ENCODE measurements at places on chromosomes 7 and 10. TPM values are rescaled to one million over a fixed set of nuclear protein-coding genes. Genes with fewer than 3 reads are reported as not detected.

Gene SPDYE3
- not detected for total RNA-seq

Gene RGR
- total RNA-seq = not detected

DNA sequence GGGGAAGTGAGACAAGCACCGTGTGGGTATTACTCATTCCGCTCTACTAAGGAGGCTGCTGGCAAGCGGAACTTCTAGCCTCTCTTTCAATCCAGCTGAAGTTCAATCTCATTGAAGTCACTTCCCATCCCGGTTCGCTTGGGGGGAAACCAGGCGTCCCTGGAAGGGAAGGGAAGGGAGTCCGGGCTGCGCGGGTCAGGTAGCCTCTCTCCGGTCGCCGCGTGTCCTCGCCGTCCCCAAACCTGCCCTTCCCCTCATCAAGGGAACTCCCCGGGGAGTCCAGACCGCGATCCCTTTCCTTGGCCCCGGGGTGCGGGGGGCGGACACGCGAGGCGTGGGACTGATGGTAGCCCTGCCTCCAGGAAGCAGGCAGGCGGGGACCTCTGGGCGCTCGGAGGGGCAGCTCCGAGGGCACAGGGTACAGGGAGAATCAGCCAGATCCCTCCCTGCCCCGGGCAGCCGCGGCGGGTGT, 598 bp upstream of the ZEB1 start:
- H3K4me1 ChIP-seq = peaks cover 7% of the 10 kb centered on the region
- H3K36me3 ChIP-seq = no peaks in the 10 kb centered on the region
- peak overlapping the region; percentile 91 for H3K4me3 ChIP-seq
- peak; percentile 92 for DNase-seq

GRCh38 chr10:10951675-10952074, 66.0 kb upstream of the CELF2 start:
- no peak overlapping the region for H3K27ac ChIP-seq
- DNase-seq = no peak
- H3K4me1 ChIP-seq = no peaks in the 10 kb centered on the region

DNA sequence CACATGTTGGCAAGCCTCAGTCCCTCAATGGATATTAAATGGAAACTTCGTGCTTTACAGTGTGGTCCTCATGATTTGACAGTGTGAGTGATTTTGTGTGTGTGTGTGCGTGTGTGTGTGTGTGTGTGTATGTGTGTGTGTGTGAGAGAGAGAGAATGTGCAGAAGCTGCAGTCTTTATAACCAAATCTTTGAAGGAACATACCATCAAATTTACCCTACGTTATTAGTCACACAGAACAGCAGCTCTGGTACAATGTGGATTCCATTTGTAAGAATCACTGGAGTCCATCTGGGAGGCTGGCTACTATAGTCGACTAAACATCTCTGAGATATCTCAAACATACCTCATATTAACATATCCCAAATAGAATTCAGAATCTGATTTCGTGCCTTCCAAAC, 928.0 kb upstream of the POT1 start:
- no peak overlapping the region for H3K4me3 ChIP-seq
- no peaks in the 10 kb centered on the region for H3K36me3 ChIP-seq

DNA sequence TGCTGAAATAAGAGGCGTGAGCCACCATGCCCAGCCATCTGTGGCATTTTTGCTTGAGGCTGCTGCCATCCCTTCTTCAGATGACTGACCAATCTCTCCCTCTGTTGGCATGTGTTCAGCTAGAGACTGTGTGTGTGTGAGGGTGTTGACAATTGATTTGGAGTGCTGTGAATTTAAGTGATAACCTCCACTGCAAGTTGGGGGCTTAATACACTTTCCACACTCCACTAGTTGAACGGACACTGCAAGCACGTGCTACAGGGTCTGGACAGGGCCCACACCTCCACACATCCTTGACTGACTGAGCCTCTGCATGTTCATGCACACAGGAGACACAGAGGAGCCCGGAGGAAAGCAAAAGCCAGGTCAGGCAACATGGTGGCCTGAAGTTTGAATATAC, 51.3 kb downstream of the BRAF start:
- no peak for DNase-seq
- H3K4me1 ChIP-seq = peaks cover 19% of the 10 kb centered on the region
- H3K27ac ChIP-seq = no peak overlapping the region
- no peaks in the 10 kb centered on the region for H3K36me3 ChIP-seq
- H3K27me3 ChIP-seq = no peaks in the 10 kb centered on the region

Gene ATP6V0A4
- total RNA-seq = not detected

DNA sequence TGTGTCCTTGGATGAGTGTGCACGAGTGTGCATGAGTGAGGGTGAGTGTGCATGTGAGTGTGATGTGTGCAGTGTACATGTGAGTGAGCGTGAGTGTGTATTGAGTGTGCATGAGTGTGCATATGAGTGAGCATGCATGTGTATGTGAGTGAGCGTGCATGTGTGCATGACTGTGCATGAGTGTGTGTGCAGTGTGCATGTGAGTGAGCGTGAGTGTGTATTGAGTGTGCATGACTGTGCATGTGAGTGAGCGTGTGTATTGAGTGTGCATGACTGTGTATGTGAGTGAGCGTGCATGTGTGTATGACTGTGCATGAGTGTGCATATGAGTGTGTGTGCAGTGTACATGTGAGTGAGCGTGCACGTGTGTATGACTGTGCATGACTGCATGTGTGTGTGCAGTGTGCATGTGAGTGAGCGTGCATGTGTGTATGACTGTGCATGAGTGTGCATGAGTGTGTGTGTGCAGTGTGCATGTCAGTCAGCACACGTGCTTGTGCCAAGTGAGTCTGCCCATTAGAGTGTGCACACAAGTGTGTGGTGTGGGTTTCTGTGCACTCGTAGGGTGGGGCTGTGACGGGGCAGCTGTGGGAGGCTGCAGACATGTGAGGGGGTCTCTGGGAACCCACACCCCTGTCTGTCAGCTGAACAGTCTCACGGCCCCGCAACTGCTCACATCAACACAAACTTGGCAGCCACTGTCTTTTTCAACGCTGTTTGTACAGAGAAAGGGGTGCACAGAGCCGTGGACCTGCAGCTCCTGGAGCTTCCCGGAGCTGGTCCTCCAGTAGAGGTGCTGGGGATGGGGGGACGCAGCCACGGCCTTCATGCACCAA, 14.8 kb downstream of the FOXL3 start:
- H3K36me3 ChIP-seq = no peaks in the 10 kb centered on the region
- no peak for DNase-seq
- no peaks in the 10 kb centered on the region for H3K4me1 ChIP-seq

DNA sequence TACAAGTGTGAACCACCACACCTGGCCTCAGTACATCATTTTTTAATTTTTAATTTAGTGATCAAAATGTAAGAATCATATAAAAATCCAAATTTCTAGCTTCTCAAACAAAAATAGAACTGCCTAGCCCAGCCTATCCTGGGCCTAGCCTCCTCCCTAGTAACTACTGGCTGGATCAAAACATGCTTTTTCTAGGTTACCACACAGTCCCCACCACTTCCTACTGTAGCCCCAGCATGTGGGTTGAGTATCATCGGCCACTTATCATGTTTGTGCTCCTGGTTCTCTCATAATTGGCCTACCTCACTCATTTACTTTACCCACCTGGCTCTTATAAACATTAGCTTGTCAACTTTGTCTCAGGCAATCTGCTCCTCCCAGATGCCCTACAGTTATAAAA, 52.9 kb downstream of the DNAJC12 start:
- H3K36me3 ChIP-seq = no peaks in the 10 kb centered on the region
- H3K4me3 ChIP-seq = no peak overlapping the region
- DNase-seq = no peak
- H3K27me3 ChIP-seq = no peaks in the 10 kb centered on the region
- H3K27ac ChIP-seq = no peak overlapping the region

Gene TRRAP
- 29.1 TPM for total RNA-seq

- H3K27ac ChIP-seq = no peak overlapping the region
- no peaks in the 10 kb centered on the region for H3K4me1 ChIP-seq
- no peaks in the 10 kb centered on the region for H3K27me3 ChIP-seq
- no peaks in the 10 kb centered on the region for H3K36me3 ChIP-seq
- no peak overlapping the region for H3K4me3 ChIP-seq
These were observed 50.0 kb downstream of the ADAM22 start for GRCh38 chr7:87984088-87984487.

GRCh38 chr10:60488111-60488669, 98.5 kb upstream of the ANK3 start:
- no peak for DNase-seq
- H3K4me3 ChIP-seq = no peak overlapping the region
- H3K27ac ChIP-seq = no peak overlapping the region
- H3K4me1 ChIP-seq = no peaks in the 10 kb centered on the region
- no peaks in the 10 kb centered on the region for H3K36me3 ChIP-seq

Gene IQCE
- 13.0 TPM for total RNA-seq

GRCh38 chr10:43943119-43943817, 294.6 kb upstream of the ZNF32 start:
- H3K36me3 ChIP-seq = no peaks in the 10 kb centered on the region
- H3K27me3 ChIP-seq = no peaks in the 10 kb centered on the region
- no peak overlapping the region for H3K4me3 ChIP-seq
- H3K27ac ChIP-seq = no peak overlapping the region
- DNase-seq = no peak
- peaks cover 27% of the 10 kb centered on the region for H3K4me1 ChIP-seq

Gene ZNF485
- total RNA-seq = 2.1 TPM

DNA sequence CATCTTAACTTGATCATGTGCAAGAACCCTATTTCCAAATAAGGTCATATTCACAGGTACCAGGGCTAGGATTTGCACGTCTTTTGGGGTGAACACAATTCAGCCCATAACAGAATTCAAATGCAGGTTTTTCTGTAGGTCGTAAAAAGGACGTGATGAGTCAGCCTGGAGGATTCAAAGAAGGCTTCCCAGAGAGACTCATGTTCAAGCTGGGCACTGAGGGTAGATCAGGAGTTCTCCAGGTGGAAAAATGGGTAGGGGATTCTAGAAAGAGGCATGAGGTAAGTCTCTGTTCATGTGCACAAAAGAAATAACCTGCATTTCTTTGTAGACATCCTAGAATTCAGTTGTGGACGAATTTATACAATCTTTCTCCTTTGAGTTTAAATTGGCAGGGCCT, 160.4 kb downstream of the RPS24 start:
- no peak overlapping the region for H3K4me3 ChIP-seq
- H3K36me3 ChIP-seq = no peaks in the 10 kb centered on the region
- no peaks in the 10 kb centered on the region for H3K4me1 ChIP-seq
- no peak for DNase-seq
- H3K27me3 ChIP-seq = no peaks in the 10 kb centered on the region

DNA sequence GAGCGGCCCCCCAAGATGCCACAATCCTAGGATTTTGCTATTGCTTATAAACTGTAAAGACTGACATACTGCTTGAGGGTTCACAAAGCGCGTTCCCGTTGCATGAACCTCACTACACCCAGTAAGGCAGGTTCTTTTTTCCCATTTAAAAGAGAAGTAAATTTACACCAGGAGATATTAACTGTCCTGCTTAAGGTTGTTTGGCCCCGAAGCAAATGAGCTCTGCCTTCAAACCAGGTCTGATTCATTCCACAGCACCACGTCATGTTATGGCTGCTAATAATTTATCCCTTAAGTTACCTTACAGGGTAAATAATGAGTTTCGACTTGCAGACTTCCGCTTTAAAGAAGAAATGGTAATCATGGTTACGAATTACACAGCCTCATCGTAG, 559 bp upstream of the FKBP14 start:
- peaks cover 37% of the 10 kb centered on the region for H3K4me1 ChIP-seq
- no peak for DNase-seq
- no peaks in the 10 kb centered on the region for H3K36me3 ChIP-seq
- H3K27ac ChIP-seq = peak overlapping the region; percentile 88
- H3K4me3 ChIP-seq = peak overlapping the region; percentile 77

Gene UNC5B
- total RNA-seq = 2.7 TPM

- no peak overlapping the region for H3K27ac ChIP-seq
- H3K4me3 ChIP-seq = no peak overlapping the region
- H3K4me1 ChIP-seq = peaks cover 6% of the 10 kb centered on the region
- DNase-seq = no peak
- H3K27me3 ChIP-seq = no peaks in the 10 kb centered on the region
These were observed 639.2 kb downstream of the KCNMA1 start for GRCh38 chr10:76998451-76998850.

GRCh38 chr10:31754803-31755624, 173.6 kb downstream of the ARHGAP12 start:
- peaks cover 55% of the 10 kb centered on the region for H3K4me1 ChIP-seq
- peak overlapping the region; percentile 28 for H3K27ac ChIP-seq
- no peaks in the 10 kb centered on the region for H3K27me3 ChIP-seq
- DNase-seq = no peak

- no peak for DNase-seq
- peak overlapping the region; percentile 55 for H3K27ac ChIP-seq
- H3K27me3 ChIP-seq = no peaks in the 10 kb centered on the region
- no peak overlapping the region for H3K4me3 ChIP-seq
These were observed 483.1 kb downstream of the GALNT17 start for GRCh38 chr7:71615017-71615416.

Gene VIPR2
- 16.6 TPM for total RNA-seq

Data from esophagus muscularis mucosa (tissue), 4 donors.